ENCODE measurements at places on chromosomes 16 and 17.

DNA sequence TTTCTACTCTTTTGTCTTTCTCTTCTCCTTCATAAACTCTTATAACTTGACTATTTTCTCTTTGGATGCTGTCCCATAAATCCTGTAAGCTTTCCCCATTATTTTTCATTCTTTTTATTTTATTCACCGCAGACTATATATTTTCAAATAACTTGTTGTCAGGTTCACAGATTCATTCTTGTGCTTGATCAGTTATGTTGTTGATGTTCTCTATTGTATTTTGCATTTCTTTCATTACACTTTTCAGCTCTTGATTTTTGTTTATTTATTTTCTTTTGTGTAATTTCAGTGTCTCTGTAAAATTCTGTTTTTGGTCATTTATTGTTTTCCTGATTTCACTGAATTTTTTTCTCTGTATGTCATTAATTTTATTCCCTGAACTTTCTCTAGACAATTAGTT is 49.2 kb downstream of the EFCAB13 start:
- DNase-seq: no peak

GRCh38 chr17:57739402-57740234 is 5.5 kb downstream of the CCDC182 start:
- DNase-seq: no peak

GRCh38 chr16:82005027-82005830 is 6.0 kb downstream of the SDR42E1 start:
- no peak for DNase-seq

GRCh38 chr17:58229881-58230280 is 8.5 kb upstream of the LPO start:
- no peak for DNase-seq

GRCh38 chr16:50627419-50627818 is 53.7 kb downstream of the SNX20 start:
- no peak for DNase-seq

DNA sequence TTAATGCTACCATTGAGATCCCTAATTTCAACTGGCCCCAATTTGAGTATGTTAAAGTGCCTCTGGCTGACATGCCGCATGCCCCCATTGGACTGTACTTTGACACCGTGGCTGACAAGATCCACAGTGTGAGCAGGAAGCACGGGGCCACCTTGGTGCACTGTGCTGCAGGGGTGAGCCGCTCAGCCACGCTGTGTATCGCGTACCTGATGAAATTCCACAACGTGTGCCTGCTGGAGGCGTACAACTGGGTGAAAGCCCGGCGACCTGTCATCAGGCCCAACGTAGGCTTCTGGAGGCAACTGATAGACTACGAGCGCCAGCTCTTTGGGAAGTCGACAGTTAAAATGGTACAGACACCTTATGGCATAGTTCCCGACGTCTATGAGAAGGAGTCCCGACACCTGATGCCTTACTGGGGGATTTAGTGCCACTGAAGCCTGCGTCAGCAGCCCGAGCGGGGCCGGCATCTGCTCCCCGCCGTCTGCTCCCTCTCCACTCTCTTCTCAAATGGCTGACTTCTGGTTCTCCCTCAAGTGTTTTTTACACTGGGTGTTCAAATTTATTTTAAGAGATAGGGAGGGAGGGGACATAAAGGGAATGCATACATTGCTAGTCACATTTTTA is 22.9 kb downstream of the DUSP14 start:
- no peak for DNase-seq

GRCh38 chr17:27303734-27304133 is 9.8 kb downstream of the WSB1 start:
- no peak for DNase-seq

DNA sequence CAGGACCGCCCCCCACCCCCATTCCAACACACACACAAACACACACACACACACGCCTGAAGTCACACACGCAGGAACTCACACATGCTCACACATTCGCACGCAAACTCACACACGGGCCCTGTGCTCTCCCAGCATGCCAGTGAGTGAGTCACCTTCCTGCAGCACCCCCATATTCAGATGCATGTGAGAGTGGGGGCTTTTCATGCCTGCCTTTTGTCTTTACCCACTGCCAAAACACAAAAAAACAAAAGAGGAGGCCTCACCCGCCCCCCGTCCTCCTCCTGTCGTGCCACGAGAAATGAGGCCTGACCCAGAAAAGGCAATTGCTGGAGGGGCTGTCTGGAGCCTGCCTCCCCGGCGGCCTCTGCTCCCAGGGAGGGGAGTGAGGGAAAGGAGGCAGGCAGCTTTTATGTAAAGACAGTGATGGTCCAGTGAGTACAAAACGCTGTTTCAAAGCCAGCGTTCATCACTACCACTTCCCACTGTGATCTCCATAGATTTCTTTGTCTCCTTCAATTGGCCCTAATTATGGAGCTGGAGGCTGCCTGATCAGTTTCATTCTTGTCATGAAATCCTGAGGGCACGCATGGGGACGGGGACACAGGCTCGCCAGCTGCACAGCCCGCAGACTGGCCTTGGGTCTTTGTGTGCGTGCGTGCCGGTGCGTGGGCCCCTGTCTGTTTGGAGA is 29.5 kb upstream of the GSE1 start:
- DNase-seq: no peak

DNA sequence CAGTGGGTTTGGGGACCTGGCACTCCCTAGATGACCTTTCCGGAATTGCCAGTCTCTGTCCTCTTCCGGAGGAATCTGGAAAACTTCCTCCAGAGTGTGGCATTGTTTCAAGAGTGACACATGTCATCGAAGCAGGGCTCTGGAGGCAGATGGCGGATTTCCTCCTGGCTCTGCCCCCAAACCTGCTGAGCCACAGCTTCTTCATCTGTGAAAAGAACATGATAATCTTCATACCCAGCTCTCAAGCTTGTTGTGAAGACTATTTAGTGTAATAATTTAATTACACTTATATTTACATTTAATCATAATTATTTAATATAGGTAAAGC is 19.7 kb upstream of the TEX2 start:
- DNase-seq: no peak

DNA sequence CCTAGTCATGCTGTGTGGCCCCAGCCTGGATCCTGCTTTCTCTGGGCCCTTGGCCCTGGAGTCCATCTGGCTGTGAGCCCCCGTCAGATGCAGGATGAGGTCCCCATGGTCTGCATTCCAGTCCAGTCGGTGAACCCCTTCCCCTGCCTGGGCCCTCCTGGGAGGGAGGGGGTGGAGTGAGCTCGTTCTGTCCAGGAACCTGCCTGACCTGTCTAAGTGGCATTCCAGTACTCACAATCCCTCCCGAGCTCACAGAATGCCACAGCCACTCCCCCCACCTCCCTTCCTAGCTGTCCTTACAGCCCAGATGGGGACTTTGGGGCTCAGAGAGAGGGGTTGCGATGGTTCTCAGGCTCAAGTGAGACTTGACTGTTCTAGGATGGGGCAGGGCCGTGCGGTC is 15.5 kb downstream of the SPNS2 start:
- DNase-seq: peak; percentile 80

DNA sequence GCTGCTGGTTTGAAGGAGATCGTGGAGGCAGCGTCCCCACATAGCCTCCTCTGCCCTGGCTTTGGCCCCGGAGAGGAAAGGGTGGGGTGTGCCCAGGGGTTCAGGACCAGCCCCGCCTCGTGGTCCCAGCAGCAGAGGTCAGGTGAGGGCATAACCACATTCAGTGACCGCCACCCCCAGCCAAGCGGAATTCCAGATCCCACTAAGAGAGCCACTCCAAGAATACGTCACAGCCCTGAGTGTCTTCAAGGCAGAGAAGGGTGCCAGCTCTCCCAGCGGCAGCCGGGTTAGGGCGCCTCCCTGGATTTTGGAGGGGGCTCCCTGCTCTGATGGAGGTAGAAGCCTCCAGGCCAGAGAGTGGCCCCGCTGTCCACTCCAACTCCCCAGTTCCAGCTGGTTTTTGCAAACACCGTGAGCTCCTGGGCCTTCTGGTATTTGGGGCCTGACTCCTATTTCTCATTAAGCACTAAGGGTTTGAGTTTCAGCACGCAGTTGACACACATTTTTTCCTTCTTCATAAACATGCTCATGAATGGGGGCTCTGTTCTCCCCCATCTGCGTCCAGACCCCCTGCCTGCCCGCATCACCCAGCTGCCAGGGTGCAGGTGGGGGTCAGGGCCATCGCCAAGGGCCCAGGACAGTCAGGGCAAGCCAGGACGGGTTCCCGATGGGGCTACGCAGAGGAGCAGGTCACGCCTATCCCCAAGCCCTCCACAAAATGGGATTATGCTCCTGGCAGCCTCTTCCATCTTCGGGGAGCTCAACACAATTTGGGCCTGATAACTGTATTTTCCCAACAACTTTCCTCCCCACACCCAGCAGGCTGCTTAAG is 98.4 kb upstream of the PLCG2 start:
- DNase-seq: no peak

GRCh38 chr17:75404223-75404730 is 1.2 kb downstream of the GRB2 start:
- DNase-seq: peak; percentile 61

- DNase-seq: no peak
Measured at GRCh38 chr16:69223882-69224281, 36.9 kb downstream of the SNTB2 start.

DNA sequence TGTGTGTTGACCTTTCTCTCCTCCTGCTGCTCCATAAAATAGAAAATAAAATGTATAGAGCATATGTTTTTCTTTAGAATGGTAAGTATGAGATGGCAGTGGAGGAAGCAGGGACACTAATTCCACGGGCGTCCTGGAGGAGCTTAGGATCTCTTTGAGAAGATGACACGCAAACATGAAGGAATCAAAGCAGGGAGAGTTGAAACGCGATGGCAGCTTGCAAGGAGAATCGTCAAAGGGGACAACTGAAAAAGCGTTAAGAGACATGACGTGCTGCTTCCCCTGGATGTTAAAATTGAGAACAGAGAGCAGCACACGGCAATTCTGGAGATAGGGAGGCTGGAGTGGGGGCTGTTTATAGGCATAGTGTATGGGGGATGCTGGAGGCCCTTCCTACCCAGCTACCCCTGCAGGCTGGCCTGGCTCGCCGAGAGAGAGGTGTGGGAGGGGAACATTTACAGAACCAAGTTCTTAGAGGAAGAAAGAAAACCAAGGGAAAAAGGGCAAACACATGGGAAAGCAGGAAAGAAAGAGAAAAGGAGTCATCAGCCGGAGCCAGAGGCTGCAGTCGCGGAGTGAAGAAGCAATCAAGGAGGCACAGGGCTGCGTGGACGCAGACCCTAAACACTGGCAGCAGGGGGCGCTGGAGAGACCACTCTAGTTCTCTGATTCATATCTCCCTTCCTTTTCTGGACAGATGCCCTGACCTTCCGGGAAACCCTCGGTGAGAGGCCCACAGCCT is 55.8 kb downstream of the MYH13 start:
- no peak for DNase-seq

DNA sequence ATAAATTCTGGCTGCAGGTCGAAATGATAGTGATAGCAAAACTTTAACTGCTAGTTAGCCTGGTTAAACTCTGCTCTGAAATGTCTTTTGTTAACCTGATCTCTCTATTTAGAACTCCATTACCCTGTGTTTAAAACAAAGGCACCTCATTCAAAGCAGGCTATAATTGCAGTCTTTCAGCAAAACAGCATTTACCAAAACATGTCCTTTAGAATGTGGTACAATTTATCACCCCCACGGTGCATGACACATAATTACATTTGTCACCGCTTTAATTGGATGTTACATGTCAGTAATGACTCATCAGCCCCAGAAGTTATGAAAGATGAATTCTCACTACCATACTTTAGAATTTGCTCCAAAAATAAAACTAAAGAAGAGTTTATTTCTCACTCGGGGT is 295.4 kb downstream of the TOX3 start:
- DNase-seq: no peak

GRCh38 chr16:81390840-81391239 is 53.8 kb upstream of the CMIP start:
- no peak for DNase-seq

- no peak for DNase-seq
Measured at GRCh38 chr16:4115209-4115948, 863 bp downstream of the ADCY9 start.

DNA sequence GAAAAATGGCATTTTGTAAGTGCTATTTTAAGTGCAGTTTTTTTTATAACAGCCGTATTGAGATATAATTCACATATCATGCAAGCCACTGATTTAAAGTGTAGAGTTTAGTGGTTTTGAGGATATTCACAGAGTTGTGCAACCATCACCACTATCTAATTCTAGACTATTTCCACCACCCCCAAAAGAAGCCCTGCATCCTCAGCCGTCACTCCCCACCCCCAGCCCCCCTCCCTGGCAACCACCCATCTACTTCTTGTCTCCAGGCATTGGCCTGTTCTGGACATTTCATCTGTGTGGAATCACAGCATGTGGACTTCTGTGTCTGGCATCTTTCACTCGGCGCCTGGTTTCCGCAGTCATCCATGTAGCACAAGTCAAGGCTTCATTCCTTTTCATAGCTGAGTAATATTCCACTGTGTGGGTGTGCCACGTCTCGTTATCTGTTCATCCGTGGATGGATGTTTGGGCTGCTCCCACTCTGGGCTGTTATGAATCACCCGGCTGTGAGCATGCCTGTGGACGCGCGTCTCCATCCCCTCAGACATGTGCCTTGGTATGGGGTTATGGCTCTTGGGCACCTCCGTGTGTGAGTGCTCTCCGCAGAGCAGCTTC is 138.4 kb upstream of the CIBAR2 start:
- DNase-seq: no peak

- DNase-seq: no peak
Measured at GRCh38 chr16:85615014-85615851, 2.1 kb downstream of the GSE1 start.

GRCh38 chr17:40026816-40027613 is 11.8 kb downstream of the CSF3 start:
- peak; percentile 43 for DNase-seq

DNA sequence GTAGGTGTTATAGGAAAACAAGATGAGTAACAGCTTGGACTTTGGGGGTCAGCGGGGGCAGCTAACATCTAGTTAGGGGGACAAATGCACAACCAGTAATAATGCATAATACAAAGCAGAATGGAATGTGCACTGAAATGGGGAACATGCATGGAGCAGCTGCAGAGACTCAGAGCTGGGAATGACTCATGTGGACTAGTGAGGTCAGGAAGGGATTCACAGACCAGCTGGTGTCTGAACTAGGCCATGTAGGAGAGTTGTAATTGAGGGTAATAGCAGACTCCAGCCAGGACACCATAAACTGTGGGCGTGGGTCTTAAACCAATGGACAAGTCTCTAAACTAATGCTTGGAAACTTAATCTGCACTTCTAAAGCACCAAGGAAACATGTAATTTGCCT is 176.8 kb upstream of the ASIC2 start:
- DNase-seq: peak; percentile 49

GRCh38 chr16:30186782-30187555 is 3.6 kb downstream of the CORO1A start:
- DNase-seq: no peak

DNA sequence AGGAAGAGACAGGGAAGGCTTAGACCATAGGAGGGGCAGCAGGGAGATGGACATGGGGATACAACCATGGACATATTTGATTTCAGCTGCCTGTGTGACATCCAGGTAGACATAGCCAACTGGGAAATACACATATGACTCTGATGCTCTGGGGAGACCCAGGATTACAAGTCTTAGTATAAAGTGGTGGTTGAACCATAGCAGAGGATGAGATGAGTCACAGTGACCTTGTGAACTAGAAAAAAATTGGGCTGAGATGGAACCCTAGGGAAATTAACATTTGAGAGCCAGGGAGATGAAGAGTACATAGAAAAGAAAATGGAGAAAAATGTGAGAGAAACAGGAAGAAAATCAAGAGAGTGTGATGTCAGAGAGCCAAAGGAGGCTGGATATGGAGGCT is 10.2 kb downstream of the MARCHF10 start:
- DNase-seq: no peak

Measured in urinary bladder (tissue), 4 donors.